ENCODE measurements at places on chromosomes 1 and 21.

DNA sequence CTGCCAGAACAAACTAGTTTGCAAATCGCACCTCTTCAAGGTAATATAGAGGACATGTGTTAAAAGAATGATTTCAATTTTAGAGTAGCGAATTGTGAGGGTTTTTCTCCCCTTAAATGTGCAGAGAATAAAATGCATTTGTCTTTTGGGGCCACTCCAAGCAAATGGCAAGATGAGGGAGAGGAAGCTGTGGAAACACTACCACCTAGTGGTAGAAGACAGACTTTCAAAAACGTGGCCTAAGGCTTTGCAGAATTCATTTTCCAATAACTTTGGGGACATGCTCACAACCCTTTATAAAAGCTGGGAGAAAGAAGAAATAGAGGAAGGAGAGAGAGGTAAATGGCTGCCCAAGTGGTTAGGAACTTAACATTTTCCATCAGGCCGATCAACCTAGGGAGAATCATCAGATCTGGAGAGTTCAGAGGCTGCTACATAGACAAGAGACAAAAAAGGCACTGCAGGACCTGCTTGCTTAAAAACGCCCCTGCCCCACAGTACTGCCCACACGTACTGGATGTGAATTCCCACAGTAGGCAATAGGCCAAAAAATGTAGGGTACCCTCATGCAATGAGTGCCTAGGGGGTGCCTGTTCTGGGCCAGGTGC lies 15.7 kb upstream of the RCAN1 start:
- DNase-seq, result peak; percentile 88

DNA sequence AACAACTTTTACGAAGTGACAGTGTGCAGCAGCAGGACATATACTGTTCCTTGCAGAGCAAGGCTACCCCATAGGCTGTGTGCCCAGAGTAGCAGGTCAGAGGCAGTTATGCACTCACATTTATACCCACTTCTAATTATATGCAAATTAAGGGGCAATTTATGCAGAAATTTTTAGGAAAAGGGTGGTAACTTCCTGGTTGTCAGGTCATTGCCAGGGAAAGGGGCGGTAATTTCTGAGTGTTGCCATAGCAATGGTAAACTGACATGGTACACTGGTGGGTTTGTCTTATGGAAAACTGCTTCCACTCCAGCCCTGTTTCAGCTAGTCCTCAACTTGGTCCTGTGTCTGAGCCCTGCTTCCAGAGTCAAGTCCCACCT lies 12.0 kb upstream of the SLAMF1 start:
- no peak for DNase-seq

DNA sequence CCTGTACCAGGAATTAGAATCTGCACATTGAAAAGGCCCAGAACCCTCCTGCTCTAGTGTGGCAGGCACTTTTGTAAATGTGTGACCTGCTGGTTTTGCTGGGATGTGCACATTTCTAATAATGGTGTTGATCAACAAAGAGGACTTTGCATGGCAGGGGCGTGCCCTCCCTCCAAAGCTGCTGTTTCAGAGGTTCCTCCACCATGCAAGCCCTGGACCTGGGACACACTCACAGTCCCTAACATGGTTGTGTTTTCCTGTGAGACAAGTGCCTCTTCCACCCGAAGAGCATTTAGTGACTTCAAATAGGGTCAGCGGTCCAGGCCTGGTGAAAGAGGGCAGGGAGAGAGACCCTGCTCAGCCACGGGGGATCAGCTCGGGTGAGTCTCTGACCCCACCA lies 28.1 kb downstream of the TENT5C start:
- DNase-seq, result no peak

DNA sequence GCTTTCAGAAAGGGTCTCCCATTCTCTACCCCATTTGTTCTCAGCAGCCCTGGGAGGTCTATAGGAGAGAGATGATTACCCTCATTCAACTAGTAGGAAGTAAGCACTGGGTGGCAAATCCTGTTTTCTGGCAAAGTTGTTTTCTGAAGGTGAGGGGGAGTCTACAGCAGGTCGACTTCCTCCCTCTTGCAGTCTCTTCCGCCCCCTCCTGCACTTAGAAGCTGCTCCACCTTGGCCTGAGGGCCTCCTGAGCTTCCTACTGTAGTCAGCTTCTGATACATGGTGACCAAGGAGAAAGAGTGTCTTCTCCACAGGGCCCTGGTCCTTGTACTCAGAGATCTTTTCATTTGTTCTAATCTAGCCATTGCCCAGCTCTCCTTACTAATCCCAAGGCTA lies 93.1 kb downstream of the RGL1 start:
- DNase-seq, result no peak

- no peak for DNase-seq
Observed at GRCh38 chr1:32764826-32765569, 52.2 kb downstream of the YARS1 start.

GRCh38 chr1:41935226-41935625 lies 16.5 kb upstream of the HIVEP3 start:
- peak; percentile 28 for DNase-seq

DNA sequence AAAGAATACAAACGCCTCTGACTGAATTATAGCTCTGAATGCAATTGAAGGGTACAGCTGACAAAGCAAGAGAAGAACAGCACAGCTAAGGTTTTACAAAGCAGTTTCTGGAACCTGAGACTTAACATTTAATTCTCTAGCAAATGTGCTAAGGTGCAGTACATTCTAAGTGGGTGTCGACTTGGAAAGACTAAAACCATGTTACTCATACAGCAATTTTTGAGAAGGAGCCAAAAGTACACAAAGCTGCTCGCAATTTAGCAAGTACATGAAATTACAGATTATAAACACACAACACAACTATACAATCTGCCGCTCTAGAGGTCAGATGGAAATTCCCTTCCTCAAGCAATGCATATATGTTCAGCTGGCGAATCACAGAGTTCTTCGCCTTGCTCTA lies 121.9 kb downstream of the TIAM1 start:
- DNase-seq, result peak; percentile 88

GRCh38 chr1:91221017-91221416 lies 183.6 kb downstream of the HFM1 start:
- no peak for DNase-seq

GRCh38 chr1:94579876-94580294 lies 38.3 kb upstream of the F3 start:
- DNase-seq, result no peak

DNA sequence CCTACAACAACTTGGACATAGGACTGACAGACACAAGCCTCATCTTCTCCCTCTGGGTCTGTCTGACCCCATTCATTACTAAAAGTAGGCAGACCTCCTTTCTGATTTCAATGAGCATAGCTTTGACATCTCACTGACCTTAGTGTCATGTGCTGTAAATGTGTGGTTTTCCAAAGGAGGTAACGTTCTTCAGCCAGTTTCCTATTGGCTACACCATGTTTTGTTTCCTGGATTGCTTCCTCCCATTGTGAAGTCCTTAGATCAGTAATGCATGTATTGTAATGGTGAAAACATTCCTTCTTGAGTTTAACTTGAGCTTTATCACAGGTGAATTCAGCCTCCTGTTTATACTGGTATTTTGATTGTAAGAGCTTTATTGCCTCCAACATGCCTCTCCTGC lies 20.6 kb downstream of the STXBP3 start:
- no peak for DNase-seq

DNA sequence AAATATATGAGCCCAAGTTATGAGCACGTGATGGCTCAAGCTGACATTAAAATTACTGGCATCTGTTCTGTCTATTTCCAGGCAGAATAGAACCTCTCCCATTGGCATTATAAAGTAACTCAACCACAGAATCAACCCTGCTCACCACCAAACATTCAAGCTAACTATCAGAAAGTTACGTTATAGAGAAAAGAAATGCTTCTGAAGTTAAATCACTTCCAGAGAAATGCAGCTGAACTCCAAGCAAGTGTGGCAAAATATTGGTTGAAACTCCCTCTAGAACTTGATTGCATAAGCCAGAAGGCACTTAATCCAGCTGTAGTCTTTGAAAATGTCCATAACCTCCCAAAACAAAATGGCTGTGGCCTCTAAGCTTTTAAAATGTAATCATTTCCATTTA lies 36.2 kb upstream of the UBE2U start:
- DNase-seq, result no peak

All from NCI-H1417 (cell line).